ENCODE measurements at places on chromosomes 4 and X.

DNA sequence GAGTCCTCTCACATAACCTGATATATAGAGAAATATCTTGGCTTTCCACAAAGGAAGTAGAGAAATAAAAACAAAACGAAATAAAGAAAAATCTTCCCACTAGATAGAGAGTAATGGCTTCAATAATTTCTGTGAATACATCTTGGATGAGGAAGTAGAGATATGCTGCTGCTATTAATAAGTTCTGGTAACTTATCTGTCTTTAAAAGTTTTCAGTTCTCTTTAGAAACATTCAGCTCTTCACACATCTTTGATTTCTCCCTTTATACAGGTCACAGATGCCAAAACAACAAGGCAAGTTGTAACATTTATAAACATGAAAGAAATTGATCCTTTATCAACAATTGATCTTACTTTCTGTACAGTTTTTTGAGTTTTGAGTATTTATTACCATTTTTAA, 615.8 kb downstream of the TRAM1L1 start:
- no peak for DNase-seq

DNA sequence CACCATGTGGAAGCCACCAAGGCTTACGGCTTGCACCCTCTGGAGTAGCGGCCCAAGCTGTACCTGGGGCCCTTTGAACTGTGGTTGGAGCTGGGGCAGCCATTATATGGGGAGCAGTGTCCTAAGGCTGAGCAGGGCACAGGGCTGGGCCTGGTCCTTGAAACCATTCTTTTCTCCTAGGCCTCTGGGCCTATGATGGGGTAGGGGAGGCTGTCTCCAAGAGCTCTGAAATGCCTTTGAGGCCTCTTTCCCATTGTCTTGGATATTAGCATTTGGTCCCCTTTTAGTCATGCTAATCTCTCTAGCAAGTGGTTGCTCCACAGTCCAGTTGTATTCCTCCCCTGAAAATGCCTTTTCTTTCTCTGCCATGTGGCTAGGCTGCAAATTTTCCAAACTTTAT, 96.4 kb upstream of the ARX start:
- DNase-seq: no peak

DNA sequence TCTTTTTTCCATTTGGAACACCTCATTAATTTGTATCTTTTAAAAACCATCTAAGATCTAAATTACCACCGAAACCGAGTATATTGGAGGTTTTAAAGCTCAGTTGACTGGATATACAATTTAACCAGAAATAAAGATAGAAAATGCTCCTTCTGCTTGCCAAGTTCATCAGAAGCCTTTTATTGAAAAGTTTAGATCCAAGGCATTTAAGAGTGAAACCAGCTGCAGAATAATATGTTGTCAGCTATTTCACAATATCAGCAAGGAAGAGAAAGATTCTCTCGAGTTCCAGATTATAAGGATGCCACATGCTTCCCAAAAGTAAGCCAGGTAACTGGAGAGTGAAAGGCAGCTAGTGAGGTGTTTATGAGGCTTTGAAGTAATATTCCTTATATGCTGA, 217.4 kb downstream of the DCTD start:
- no peak for DNase-seq

DNA sequence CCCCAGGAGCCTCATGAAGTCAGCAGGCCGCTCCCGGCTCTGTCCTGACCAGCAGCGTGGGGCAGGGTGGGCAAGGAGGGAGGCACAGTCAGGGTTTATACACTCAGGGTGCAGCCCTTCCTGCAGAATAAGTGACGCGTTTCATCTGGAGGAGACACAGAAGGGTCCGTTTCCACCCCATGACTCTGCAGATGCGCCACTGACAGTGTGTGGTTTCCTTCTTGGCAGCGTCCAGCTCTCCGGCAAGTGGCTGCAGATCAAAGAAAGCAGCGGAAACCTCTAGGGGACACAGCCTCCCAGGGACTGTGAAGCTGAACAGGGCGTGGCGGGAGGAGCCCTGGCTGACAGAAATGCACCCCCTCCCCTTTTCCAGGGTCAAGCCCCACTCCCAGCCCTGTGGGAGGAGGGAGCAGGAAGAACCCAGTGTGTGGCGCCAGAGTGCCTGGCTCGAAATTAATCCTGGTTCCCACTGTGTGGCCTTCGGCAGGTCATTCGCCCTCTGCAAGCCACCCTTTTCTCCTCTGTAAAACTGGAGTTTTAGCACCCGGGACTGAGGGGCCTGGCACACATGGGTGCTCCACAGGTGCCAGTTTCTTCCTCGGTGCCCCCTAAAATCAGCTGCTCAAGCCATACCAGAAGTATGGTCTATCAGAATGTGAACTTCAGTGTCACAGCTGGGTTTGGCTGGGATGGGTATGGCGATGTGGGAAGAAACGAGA, 17.3 kb upstream of the TBC1D14 start:
- DNase-seq: no peak

GRCh38 chrX:134374294-134374693, 85.7 kb upstream of the HPRT1 start:
- no peak for DNase-seq

- DNase-seq: no peak
Observed at GRCh38 chrX:132413459-132413858, 75.4 kb downstream of the MBNL3 start.

GRCh38 chrX:54484666-54485065, 11.4 kb downstream of the FGD1 start:
- DNase-seq: no peak

- no peak for DNase-seq
Observed at GRCh38 chr4:101792056-101792590, 1.6 kb downstream of the BANK1 start.

DNA sequence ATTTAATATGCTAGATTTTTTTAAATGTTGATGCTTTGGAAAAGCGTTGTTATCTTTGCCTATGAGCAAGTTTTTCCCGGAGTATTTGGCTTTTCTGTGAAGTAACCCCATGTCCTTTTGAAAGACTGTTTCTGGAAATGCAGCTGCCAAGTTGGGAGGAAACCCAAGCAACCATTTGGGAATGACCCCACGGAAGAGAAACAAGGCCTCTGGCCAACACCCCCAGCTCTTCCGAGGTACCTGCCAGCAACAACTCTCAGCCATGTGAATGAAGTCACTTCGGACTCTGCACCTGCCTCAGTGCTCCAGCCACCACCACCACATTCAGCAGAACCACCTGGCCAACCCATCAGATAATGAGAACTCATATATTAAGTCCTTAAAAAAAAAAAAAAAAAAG, 36.2 kb upstream of the DHRSX start:
- no peak for DNase-seq

DNA sequence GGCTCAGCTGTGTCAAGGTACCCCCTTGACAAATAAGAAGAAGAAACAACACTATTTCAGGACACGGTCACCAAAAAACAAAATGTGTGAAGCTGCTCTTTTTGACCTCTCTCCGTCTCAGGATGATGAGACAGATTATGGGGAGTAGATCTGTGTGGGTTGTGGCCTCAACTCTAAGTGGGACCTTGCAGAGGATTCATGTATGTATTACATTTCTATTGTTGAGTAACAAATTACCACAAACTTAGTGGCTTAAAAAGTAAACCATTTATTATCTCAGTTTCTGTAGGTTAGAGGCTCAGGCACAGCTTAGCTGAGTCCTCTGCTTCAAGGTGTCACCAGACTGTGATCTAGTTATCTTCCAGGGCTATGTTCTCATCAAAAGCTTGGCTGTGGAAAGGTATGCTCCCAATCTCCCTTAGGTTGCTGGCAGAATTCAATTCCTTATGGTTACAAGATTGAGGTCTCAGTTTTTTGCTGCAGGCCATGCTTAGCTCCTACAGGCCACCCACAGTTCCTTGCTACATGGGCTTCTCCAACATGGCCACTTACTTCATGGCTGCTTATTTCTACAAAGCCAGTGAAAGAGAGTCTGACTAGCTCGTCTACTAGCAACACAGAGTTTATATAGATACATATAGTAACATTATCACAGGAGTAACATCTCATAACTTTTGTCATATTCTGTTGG, 28.1 kb downstream of the DGKK start:
- DNase-seq: no peak

GRCh38 chr4:52716364-52717151, 34.7 kb downstream of the ERVMER34-1 start:
- DNase-seq: no peak

DNA sequence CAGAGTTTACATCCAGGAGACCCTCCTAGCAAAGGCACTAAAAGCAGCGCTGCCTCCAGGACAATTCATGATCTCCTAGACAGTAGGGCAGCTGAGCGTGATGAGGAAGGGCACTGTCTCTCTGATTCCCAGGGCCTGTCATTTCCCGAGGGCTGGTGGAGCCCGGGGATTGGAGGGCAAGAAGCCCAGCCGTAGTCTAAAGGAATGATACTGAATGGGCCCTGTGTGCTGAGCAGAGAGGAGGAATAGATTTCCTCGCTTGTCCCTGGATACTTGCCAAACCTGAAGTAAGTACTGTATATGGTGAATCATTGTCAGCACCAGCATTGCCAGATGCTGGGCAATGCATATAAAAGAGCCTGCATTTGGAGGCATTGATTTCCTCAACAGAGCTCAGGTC, 88.0 kb upstream of the SLITRK2 start:
- no peak for DNase-seq

DNA sequence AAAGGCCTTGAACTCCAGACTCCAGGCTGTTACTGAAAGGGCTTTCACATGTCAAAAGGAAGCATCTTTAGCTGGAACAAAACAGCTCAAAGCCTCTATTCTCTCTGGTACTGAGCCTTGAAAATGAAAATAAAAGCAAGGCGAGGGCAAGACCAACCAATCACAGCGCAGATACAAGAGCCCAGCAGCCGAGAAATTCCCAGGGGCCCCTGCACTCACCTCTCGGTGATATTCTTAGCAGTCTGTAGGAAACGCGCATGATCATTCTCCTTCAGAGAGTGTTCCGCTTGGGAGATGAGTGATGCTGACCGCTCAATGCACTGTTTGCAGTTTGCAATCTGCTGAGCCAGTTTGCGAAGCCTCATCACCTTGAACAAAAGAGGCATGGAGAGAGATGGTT, 138.1 kb downstream of the MID1 start:
- DNase-seq: no peak

- DNase-seq: no peak
Observed at GRCh38 chrX:9240956-9241355, 207.0 kb upstream of the FAM9B start.

DNA sequence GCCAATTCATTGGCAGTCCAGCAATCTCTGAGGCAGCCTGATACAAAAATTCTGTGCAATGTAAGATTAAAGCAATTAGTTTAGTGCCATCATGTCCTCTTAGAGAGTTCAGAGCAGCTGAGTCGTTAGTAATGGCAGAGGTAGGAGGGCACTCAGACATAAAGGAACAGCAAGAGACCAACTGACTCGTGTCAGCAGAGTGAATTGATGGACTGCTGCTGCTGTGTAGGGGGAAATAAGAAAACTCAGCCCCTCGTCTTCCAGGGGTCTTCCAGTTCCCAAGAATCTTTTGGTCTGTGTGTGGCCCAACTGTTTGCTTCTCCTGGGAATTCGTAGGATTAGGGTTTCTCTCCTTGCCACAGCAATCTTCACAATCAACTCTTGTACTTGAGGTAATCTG, 100.9 kb downstream of the TTC29 start:
- no peak for DNase-seq

- no peak for DNase-seq
Observed at GRCh38 chr4:185938654-185939053, 126.7 kb upstream of the SORBS2 start.

GRCh38 chr4:171433674-171434073, 379.5 kb upstream of the GALNTL6 start:
- no peak for DNase-seq

GRCh38 chrX:135707880-135708279, 5.6 kb upstream of the CT45A1 start:
- DNase-seq: no peak

- DNase-seq: no peak
Observed at GRCh38 chr4:2673157-2673556, 83.0 kb downstream of the TNIP2 start.

DNA sequence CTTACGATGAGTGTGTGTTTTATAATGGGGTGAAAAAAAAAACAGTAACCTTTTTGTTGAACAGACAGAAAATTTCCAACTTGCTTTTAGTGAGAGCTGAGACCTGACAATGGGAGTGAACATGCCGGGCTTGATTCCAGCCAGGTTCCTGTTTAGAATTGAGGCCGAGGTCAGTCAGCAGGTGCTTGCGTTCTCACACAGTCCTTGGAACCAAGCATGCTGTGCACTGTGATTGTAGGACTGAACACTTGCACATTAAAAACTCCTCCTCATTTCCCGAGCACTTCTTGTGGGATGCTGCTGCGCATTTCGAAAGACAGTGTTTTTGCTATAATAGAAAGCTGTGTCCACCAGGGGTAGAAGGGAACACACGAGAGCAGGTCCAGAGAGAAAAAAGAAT, 51.8 kb downstream of the TMEM131L start:
- no peak for DNase-seq

GRCh38 chrX:96147681-96148080, 537.0 kb upstream of the DIAPH2 start:
- no peak for DNase-seq

GRCh38 chr4:56197387-56197786, 189.9 kb downstream of the AASDH start:
- DNase-seq: no peak

DNA sequence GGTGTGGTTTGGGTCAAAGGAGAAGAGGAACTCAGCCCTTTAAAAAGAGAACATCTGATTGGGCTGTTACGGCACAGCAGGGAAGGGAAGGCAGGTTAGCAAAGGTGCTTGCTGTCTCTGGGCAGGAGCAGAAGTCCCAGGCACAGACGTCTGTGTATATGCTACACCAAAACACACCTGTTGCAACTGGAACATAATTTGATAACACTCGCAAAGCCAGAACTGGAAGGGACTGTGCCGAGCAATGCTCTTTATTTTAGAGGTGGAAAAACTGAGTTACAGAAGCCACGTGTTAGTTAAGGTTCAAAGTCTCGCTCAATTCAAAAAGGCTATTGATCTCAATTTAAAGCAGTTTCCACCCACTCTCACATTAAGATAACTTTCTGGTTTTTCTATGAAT, 2.2 kb upstream of the FAM114A1 start:
- DNase-seq: no peak

DNA sequence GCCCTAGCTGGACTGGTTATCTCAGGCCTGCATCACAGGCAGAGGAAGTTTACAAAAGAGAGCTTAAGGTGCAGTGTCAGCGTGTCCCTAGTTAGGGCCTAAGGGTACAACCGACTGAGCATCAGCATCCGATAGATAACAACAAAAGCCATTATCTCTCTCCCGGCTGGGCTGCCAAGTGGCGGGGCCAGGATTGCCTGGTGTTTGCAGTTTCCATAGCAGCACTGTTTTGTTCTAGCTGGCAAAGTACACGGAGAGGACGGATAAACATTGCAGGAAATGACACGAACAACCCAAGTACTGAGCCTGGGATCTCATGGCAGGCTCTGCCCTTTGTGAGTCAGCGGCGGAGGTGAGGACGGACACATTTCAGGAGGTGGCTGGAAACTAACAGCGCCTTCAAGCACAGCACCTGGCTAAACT, 104.7 kb upstream of the NOCT start:
- DNase-seq: peak; percentile 50

Measured in smooth muscle cell of the brain vasculature (primary cell).